ENCODE measurements at places on chromosomes 1 and 21. TPM values are rescaled to one million over a fixed set of nuclear protein-coding genes. Genes with fewer than 3 reads are reported as not detected.

DNA sequence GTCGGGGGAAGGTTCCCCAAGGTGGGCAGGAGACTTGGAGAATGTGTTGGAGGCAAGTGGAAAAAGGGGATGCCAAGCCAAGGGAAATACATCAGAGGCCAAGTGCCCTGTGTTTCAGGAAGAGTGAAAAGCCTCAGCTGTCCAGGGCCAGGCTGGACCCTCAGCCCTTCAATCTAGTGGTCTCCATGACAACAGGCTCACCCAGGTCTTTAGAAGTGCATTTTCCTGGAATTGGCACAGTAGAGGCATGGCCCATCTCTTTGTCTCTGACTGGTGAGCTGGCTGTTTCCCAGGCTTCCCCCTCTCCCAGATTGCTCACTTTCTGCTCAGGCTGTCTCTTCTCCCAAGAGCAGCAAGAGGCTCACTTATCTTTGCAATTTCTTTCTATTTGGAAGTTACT lies 10.4 kb upstream of the RHBG start:
- DNase-seq, result no peak

- DNase-seq, result no peak
These were observed 2.0 kb downstream of the PIK3CD start for GRCh38 chr1:9653491-9654050.

DNA sequence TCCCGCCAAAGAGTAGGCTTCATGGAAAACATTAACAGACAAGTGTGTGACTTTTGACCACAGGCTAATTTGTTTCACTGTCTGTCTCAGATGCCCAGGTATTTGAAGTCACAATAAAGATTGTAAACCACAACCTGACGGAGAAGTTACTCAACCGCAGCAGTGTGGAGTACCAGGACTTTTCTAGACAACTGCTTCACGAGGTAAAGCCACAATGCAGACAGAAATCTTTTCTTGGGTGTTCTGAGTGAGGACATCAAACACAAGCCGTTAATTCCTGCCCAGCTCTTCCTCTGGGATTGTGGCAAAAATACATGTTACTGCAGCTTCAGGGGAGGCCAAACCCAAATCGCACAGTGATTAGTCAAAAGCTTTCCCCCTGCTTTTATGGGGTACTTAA lies 31.0 kb downstream of the UMODL1 start:
- no peak for DNase-seq

The DNAI4 gene
- total RNA-seq, result 1.7 TPM

All from activated naive CD4-positive, alpha-beta T cell treated with anti-CD3 and anti-CD28 coated beads, Interleukin-2, amount 50 U/mL, for 72 hours (primary cell).